LNCaP clone FGC (cell line): ENCODE measurements at places on chromosomes 12 and 14.

GRCh38 chr14:51507906-51508511 is 143.7 kb upstream of the FRMD6 start:
- DNase-seq, result no peak

- no peak for DNase-seq
These were observed 16.3 kb downstream of the TESPA1 start for GRCh38 chr12:54968181-54968730.

DNA sequence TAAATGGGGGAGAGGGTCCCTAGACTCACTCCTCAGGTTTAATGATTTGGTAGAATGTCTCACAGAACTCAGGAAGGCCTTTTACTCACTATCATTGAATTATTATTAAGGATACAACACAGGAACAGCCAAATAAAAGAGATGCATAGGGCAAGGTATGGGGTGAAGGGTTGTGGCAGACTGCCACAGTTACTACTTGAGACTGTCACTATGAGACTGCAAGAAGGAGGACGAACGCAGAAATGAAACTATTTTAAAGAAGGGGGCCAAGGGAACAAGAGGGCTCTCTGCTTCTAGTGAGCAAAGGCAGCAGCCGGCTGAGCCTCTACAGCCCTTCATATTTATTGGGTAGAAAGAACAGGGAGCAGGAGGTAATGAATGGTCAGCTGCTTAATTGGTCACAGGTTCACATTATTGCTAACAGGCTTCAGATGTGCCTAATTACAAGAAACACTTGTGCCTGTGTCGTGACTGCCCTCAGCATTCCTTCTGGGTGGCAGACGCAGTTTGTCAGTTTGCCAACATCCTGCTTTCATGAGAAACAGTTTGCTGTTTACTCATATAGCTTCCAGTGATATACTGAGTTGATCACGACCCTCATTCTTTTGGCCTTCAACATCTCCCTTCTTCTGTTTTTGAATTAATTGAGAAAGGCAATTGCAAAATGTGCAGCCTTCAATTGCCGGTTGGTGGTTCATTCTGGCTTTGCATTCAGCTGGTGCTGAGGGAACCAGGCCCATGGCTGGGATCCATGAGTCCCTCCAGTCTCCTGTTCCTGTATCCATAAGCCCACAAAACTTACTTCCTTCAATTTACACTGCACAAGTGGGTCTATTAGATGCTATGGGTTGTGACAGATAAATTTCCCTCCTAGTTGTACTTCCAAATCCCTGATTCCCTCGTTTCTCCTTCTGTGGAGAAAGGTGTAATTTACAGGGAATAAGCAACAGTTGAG is 82.8 kb upstream of the PLEKHG7 start:
- DNase-seq, result no peak

DNA sequence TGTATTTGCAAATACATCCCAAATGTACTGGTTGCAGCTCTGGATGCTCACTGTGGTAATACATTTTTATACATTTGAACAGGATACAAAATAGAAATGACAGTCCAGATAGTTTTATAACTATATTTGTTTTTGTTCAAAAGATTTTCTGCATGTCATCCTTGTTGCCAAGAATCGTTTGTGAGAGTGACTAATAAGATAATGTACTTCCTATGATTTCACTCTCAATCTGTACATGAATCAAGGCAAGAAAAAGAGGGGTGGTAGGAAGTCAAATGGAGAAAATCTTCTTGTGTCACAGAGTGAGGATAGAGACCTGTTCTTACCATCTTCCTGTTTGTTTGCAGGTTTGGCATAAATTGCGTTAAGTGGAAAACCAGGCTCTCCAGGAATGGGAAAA is 13.9 kb downstream of the ARPC3 start:
- DNase-seq, result no peak

DNA sequence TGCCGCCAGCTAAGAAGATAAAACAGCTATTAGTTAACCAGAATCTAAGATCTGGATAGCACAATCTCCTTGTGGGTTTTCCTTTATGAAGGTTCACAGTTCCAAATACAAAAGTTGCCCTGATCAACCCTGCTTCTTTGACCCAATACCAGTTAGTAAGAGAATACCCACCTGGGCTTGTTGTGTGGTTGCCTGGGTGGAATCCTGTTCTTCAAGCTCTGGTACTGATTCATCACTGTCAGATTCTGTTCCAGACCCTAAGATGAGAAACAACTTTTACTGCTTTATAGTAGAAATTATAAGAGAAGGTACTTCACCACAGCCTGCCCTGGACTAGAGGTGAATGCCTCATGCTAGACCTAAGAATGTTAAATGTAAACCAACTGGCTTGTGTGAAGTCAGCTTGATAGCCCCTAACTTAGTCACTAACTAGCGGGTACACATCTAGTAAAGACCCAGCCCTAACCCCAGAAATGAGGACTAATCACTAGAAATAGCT is 10.6 kb downstream of the NACA start:
- DNase-seq, result no peak
